ENCODE measurements at places on chromosomes 12 and 14.
A peak's percentile ranks its signal among the peaks of the same experiment; 100 is the strongest.

DNA sequence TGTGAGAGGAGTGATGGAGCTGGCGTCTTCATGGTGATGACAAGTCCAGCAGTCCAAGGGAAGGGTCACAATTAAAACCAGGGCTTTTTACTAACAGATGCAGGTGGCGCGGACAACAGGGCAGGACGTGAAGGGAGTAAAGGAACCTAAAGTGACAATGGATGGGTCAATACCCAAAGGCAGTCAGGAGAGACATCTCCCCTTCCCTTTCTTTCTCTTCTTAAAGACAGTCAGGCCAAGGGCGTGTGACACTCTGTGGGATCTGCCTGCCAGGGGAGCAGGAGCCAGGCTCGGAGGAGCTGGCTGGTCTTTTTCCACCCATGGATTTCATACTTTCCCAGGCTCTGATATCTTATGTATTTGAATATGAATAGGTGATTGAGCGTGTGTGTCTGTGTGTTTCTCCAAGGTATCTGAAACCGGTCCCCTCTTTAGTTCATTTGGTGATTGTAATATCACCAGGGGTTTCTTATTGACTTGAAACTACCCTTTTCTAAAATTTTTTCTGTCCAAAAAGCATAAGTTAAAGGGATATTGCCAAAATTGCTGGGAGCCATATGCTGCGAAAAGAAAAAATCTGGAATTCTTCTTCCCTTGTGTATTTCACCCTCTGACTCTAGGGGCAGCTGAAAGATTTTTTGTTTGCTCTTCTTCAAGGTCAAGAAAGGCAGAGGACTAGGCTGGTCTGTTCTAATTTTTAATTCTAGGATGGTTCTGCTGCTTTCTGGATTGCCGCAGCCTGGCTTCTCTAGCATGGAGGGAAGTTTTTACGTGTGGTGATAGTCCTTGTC lies 61.8 kb downstream of the FBXL14 start:
- DNase-seq: no peak

- no peak for DNase-seq
Observed at GRCh38 chr12:106999446-106999845, 12.5 kb upstream of the MTERF2 start.

- DNase-seq: no peak
Observed at GRCh38 chr12:114710151-114710550, 26.2 kb upstream of the TBX3 start.

- no peak for DNase-seq
Observed at GRCh38 chr14:32345311-32345791, 16.3 kb downstream of the AKAP6 start.

- no peak for DNase-seq
Observed at GRCh38 chr12:26895672-26896071, 42.1 kb downstream of the INTS13 start.

GRCh38 chr14:54629183-54629582 lies 62.3 kb downstream of the SAMD4A start:
- no peak for DNase-seq

DNA sequence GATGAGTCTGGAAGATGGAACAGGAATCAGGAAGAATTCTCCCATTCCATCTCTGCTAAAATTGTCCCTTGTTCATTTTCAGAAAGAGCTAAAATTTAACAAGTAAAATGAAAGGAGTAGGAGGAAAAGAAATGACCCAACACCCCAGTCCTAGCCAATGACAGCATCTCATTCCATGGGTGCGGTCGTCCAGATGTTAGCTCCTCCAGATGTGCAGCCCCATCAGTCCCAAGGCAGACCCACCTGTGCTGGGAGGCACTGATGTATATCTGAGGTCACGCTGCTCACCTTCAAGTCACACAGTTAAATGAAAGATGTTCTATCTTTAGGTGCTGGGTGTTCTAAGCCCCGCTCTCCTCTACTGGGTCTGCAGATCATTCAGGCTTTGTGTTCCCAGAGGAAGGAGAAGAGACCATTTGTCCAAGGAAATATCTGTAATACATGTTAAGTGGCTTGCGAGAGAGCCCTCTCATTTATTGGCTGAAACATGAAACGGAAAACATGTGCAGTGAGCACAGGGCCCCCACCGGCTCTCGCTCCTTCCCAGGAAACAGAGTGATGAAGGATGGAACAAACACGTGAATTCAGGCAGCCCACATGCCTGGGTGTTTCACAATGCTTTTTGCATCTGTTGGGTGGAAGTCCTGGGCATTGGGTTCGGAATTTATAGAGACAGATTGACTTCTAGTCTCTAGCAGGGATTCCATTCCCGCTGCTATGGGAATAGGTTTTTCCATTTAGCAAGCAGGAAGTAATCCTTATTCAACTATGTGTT lies 294.6 kb downstream of the NUAK1 start:
- no peak for DNase-seq

GRCh38 chr14:71586131-71586897 lies 345.9 kb upstream of the RGS6 start:
- no peak for DNase-seq

DNA sequence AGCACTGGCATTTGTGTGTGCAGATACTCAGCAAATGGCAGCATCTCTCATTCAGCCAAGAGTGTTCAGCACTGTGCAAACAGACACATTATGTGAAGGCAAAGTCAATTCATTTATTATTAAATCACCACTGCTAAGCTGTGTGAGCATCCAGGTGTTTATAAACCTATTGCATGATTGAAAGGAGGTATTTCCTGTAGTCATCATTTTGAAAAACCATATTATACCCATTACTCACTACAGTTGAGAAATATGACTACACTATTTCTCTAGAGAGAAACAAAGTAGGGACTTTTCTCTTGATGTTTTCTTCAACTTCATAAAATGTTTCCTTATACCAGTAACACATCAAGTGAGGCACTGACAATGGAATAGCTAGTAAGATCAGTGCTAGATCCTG lies 13.7 kb downstream of the SPX start:
- DNase-seq: no peak

GRCh38 chr12:84408936-84409335 lies 503.7 kb downstream of the SLC6A15 start:
- no peak for DNase-seq

DNA sequence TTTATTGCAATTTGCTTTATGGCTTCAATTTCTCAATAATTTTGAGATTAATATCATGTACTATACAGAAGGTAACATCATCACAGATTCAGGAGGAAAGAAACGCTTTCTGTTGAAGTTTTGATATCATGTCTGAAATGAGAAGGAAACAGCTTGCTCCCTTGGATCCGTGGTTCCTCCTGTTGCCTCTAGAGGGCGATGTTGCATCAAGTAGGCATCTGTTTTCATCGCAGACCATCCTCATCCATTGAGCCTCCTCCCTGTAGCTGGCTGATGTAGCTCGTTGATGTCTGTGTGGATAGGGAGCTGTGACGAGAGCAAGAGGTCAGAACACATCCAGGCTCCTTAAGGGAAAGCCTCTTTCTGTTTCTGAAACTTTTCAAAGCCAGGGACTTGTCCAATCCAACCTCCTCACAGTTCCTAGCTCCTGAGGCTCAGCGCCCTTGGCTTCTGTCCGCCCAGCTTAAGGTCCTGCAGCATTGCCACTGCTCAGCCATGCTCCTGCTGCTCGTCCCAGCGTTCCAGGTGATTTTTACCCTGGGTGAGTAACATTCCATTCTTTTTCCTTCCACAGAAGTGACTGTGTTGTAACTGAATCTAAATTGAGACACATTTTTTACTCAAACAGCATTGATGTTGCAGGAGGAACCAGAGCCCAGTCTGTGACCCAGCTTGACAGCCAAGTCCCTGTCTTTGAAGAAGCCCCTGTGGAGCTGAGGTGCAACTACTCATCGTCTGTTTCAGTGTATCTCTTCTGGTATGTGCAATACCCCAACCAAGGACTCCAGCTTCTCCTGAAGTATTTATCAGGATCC lies 304.8 kb upstream of the OR4E1 start:
- DNase-seq: peak; percentile 38

DNA sequence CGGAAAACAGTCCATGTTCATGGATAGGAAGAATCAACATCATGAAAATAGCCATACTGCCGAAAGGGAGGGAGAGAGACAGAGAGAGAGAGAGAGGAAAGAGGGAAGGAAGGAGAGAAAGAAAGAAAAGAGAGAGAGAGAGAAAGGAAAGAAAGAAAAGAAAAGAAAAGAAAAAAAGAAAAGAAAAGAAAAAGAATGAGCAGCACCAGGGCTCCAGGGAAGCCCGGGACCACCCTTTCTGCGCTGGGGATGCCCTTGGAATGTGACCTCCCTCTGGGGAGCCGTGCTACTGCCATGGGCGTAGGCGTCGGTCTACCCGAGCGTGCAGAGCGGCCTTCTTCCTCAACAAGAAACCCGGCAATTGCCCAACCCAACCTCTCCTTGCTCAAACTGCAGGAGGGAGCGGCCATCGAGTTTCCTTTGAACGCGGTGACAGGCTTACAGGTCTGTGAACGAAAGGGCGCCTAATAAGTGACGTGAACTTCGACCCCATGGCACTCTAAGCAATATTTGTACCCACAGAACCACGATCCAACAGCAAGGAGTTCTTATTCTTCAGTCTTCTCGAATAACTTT lies 16.9 kb downstream of the OR6S1 start:
- DNase-seq: no peak

DNA sequence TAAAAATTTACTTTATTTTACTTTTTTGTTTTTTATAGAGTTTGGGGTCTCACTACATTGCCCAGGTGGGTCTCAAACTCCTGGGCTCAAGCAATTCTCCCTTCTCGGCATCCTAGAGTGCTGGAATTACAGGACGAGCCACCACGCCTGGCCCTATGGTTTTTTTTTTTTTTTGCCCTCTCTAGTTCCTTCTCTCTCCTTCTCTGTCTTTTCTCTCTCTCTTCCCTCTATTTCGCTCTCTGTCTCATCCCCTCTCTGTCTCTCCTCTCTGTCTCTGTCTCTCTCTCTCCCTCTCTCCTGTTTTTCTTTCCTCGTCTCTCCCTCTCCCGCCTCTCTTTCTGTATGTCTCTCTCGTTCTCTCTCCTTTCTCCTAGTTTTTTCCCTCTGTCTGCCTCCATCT lies 202.6 kb upstream of the LHX5 start:
- DNase-seq: no peak

- DNase-seq: no peak
Observed at GRCh38 chr12:53468282-53468681, 16.4 kb downstream of the PCBP2 start.

- no peak for DNase-seq
Observed at GRCh38 chr12:27002141-27002540, 12.0 kb downstream of the TM7SF3 start.

GRCh38 chr12:2844786-2845185 lies 10.0 kb upstream of the NRIP2 start:
- peak; percentile 45 for DNase-seq

GRCh38 chr14:65832431-65833266 lies 420.1 kb downstream of the FUT8 start:
- DNase-seq: no peak

- DNase-seq: no peak
Observed at GRCh38 chr12:24903329-24904088, 45.4 kb downstream of the BCAT1 start.

Measured in H4 (cell line).